Karpas-422 (cell line): ENCODE measurements at places on chromosomes 11 and 22.

GRCh38 chr22:36753120-36753802 lies 22.7 kb downstream of the IFT27 start:
- DNase-seq, result peak; percentile 21

- no peak for DNase-seq
Observed at GRCh38 chr11:1548221-1549070, 23.6 kb downstream of the DUSP8 start.

DNA sequence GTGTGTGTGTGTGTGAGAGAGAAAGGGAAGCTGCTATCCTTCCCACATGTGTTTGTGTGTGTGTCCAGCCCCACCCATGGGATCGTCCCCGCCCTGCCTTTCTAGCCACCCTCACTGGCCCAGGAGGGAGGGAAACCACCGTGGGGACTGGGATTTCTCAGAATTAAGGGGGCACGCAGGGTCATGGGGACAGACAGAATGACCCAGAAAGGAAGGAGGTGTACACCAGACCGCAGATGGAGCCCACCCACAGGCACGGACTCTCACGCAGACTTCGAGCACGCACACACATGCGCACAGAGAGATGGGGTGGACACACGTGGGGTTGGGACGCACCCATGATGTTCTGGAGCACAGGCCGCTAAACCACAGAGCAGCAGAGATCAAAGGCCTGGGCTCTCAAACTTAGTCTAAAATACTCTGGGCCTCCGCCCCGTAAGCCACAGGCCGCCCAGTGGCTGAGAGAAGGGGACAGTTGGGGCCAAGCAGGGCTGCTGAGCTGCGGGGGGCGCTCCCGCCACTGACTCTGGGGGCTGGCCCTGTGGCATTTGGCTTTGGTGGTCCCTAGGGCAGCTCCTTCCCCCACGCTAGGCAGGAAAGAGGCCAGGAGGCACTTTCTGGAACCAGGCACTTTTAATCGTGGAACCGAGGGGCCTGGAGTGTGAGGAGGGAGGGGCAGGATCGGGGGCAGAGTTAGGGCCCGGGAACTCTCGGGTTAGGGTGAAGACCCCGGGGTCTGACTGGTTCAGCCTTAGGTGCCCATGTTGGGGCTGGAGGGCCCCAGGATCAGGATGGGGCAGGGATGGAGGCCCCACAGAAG lies 1.5 kb downstream of the IFITM5 start:
- no peak for DNase-seq

DNA sequence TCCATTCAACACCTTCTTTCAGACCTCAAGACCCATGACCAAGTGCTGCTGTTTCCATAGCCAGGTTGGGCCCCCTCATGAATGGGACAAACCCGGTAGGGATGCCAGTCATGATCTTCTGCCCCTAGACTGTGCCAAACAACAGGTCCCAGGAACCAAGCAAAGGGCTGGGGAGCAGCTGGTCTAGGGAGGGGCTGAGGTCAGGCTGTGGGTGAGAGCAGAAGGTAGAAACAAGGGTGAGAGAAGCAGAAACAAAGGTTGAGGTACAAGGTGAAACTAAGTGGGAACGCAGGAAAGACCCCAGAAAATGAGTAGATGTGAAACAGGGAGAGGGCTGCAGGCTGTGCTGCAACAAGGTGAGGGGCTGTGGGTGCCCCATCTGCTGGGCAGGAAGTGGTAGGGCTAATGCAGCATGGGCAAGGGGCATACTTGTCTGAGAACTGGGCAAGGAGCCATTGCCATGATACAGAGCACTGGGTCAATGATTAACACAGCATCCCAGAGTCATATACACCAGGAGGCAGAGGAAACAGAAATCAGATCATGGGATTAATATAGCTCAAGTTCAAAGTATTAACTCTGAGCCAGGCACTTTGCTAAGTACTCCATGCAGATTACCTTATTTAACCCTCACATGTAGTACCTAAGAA lies 45.9 kb downstream of the SLC1A2 start:
- DNase-seq, result no peak

- no peak for DNase-seq
Observed at GRCh38 chr22:36056980-36057379, 28.4 kb upstream of the RBFOX2 start.

GRCh38 chr22:35781898-35782297 lies 64.2 kb downstream of the APOL5 start:
- DNase-seq, result no peak

GRCh38 chr11:16876837-16877236 lies 137.4 kb downstream of the PLEKHA7 start:
- no peak for DNase-seq

- DNase-seq, result no peak
Observed at GRCh38 chr11:46597155-46597554, 3.3 kb upstream of the AMBRA1 start.

DNA sequence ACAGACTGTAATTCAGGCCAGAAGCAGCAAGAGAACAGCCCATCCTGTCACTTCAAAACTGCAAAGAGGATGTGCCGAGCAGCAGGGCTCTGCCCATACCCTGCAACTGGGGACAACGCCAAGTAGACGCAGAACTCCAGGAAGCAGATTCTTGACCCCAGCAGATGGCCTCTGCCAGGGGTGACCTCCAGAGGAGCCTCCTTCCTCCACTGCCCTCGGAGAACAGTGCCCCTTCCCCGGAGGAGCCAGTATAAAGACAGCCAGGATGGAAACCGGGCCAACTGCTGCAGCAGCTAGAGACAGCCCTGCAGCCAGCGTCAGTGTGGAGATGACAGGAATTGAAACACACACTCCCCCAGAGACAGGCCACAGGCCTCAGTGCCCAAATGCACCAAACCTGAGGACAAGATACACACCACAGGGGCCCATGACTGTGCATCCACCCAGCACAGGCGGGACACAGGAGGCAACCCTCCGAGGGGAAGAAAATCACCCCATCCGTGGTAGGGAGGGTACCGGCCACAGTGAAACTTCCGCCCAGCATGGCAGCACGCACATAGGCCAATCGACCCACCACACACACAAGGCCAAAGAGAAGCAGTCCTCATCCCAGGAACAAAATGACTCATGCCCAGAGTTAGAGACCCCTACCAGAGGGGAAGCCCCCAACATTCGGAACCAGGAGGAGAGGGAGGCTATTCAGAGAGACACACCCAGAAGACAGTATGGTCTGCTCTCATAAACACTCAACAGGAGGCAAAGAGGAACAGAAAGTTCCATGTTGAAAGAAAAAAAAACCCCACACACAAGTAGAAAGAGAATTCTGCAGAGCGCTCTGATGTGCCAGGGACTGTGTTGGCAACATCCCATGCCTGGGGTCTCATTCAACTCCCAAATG lies 5.6 kb downstream of the AHNAK start:
- DNase-seq, result no peak

- no peak for DNase-seq
Observed at GRCh38 chr11:128909438-128910125, 18.4 kb downstream of the KCNJ5 start.

DNA sequence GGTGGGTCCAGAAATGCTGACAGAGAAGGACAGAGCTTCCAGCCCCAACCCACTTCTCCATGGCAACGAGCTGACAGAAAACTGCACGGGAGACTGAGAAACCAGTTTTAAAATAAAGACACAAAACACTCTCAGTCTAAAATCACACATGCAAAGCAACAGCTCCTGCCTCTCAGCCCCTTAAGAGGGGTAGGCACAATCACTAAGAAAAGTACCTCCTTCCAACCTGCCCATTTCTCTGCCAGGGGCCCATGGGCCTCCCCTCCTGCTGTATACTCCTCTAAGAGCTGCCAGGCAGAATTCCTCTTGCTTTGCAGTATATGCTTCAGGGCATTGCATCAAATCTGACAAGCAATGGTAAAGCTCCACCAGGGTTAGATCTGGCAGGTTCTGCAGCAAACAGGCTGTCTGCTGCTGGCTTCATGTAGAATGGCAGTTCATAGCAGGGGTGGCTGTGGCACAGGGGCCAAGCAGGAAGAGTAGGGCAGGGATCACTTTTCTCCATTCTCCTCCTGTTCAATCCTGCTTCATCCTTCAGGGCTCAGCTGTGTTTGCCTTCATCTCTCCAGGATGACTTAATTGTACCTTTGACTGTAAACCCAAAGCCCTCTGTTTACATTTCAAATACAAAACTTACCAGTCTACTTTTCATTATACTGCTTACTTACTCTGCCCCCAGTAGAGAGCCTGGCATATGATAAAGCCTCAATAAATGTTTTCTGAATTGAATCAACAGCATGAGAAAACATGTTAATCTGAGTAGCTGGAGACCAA lies 77.7 kb downstream of the KCNC1 start:
- no peak for DNase-seq

GRCh38 chr11:126861796-126862459 lies 138.6 kb downstream of the KIRREL3 start:
- DNase-seq, result no peak

- DNase-seq, result peak; percentile 97
Observed at GRCh38 chr11:125111343-125112207, at the start of gene TMEM218. TSS of gene TMEM218 (minus strand) at chr11:125111626. CDS start at chr11:125102241, 9,385 bp downstream.
